Neuronal stem cell (in vitro differentiated cells): ENCODE measurements at places on chromosomes 4 and X.

GRCh38 chrX:65528705-65529340 lies 5.8 kb downstream of the LAS1L start:
- no peaks in the 10 kb centered on the region for H3K27me3 ChIP-seq
- peaks cover 70% of the 10 kb centered on the region for H3K36me3 ChIP-seq
- H3K27ac ChIP-seq, result no peak overlapping the region
- H3K4me3 ChIP-seq, result no peak overlapping the region
- DNase-seq, result peak; percentile 35
- H3K4me1 ChIP-seq, result peaks cover 1% of the 10 kb centered on the region

GRCh38 chrX:37781081-37781480 lies 1.2 kb downstream of the CYBB start:
- H3K4me1 ChIP-seq, result no peaks in the 10 kb centered on the region
- no peaks in the 10 kb centered on the region for H3K36me3 ChIP-seq
- no peak for DNase-seq
- no peak overlapping the region for H3K4me3 ChIP-seq

DNA sequence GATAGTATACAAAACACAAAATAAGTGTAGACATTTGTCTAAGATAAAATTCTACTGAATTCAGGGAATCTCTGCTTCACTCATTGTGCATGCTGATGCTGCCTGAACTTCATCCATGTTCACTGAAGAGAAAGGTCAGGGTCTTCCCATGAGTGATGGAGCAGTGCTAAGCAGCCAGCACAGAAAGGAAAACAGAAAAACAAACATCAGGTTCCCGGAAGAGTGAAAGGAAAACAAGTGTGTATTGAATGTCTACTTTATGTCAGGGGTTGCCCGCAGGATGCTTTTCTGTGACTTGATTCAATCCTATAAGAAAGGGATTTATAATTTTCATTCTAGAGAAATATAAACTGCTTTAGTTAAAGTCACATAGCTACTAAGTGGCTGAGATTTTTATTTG lies 522.4 kb downstream of the RAB28 start:
- peaks cover 6% of the 10 kb centered on the region for H3K4me1 ChIP-seq
- no peaks in the 10 kb centered on the region for H3K27me3 ChIP-seq
- no peak overlapping the region for H3K4me3 ChIP-seq
- no peak for DNase-seq

DNA sequence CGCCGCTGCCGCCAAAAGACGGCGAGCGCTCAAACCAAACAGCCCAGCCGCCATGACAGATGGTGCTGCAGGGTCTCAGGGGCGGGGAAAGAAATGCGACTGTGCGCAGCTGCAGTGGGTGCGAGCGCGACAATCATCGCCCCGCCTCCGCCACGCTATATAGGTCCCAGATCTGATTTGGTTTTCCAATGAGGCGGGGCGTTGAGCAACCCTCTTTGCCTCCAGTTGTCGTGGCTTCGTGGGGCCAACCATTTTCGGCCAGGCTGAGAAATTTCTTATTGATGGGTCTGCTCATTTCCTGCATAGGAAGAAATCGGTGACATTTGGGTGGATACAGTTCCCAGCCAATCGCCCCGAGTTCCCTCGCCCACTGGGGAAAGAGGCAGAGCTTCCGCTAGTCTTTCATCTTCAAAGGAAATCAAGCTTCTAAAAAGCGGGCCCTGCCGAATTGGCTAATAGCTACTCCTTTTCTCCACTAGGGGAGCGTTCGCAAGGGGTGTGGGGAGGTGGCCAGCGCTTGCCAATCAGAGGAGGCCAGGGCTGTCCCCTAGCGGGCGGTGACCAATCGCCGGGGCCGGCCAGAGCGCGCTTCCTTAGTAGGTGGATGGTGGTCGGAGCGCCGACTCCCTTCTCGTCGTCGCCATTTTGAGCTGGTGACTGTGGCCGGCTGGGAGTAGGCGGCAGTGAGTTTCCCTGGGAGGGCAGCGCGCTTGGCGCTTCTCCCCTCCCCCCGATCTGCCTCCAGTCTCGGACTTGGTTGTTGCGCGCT lies at the start of the genes NDUFB11 and RBM10:
Gene NDUFB11, minus strand, starts transcription at position 77 of the 769 bp plus-strand sequence. Its CDS starts 23 bp downstream, at position 54.
Gene RBM10, plus strand, starts transcription at position 596 of the 769 bp plus-strand sequence. CDS start 2,261 bp downstream, outside the sequence.
- peaks cover 11% of the 10 kb centered on the region for H3K36me3 ChIP-seq
- peak within 1 kb of the TSS; percentile 79 for H3K4me3 ChIP-seq
- H3K27ac ChIP-seq, result peak within 1 kb of the TSS; percentile 97

DNA sequence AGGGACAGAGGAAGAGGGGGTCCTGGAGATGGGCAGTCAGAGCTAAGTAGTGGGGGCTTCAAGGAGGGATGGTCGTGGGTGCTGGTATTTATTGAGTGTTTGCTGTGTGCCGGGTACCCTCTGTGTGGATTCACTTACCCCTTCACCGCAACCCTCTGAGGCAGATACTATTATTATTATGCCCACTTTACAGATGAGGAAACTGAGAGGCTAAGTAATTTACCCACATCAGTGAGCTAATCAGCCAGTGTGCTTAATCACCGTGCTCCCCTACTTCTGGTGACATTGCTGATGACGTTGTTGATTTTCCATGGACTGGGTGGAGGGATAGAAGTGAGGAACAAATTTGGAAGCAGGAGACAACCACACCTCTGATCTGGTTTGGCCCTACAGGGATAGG lies 4.1 kb upstream of the KIAA0232 start:
- peaks cover 6% of the 10 kb centered on the region for H3K4me1 ChIP-seq
- no peak overlapping the region for H3K4me3 ChIP-seq
- H3K27me3 ChIP-seq, result peaks cover 34% of the 10 kb centered on the region
